D721Med (cell line): ENCODE measurements at places on chromosomes 3 and 15.

GRCh38 chr15:97961067-97961954, 808 bp downstream of the ARRDC4 start:
- DNase-seq, result no peak

GRCh38 chr3:47056705-47057104, 77.2 kb downstream of the NBEAL2 start:
- no peak for DNase-seq

- no peak for DNase-seq
Measured at GRCh38 chr3:10299679-10300078, 6.9 kb upstream of the GHRL start.

GRCh38 chr3:117495620-117496019, 786.0 kb downstream of the TUSC7 start:
- no peak for DNase-seq

DNA sequence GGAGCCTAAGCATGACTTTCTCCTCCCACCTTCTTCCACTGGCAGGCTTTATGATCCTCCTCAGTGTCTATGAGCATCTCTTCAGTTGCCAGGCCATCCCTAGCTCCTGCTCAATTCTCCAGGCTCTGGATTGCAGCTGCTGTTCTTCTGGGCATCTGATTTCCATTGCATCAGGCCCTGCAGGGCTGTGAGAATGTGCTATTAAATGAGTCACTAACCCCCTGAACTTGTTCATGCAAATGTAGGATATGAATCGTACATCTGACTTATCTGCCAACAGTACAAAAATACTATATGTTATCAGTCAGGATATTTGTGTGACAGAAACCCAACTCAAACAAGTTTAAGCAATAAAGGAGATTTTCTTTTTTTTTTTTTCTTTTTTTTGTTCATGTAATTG, 11.9 kb downstream of the GPR176 start:
- no peak for DNase-seq

DNA sequence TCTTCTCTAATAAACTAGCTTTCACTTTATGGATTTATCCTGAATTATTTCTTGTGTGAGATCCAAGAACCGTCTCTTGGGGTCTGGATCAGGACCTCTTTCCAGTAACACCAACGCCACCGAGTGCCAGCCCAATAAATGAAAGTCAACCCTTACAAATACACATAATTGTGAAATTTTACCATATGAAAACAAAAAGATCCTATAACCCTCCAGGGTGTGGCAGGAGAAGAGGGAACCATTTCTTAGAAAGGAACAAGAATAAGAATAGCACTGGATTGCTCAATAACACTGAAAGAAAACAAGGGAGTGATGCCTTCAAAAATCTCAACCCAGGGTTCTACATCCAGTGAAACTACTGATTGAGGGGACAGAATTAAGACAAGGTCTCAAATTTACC, 51.6 kb upstream of the ACKR4 start:
- DNase-seq, result no peak

DNA sequence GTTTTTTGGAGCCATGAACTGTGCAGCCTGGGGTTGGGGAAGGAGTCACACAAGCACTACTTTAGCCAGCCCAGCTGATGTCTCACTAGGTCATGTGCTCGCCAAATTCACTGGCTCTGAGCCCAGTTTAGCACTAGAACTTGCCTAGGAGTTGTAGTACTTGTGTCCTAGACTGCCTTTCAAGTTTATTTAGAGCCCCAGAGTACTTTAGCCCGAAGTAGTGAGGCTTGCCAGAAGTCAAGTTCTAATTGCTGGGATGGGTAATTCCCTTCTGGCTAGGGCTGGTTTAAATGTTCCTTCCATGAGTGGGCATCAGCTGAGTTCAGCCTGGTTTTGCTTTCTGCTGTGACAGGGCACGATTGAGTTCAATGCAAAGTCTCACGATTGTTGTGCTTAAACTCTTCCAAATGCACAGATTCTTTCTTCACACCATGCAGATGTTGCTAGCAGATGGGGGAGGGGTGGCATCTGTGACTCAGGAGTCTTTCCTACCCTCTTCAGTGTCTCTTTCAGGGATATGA, 228.2 kb upstream of the ZPLD1 start:
- no peak for DNase-seq

GRCh38 chr3:38130631-38131065, 6.3 kb downstream of the ACAA1 start:
- DNase-seq, result no peak

DNA sequence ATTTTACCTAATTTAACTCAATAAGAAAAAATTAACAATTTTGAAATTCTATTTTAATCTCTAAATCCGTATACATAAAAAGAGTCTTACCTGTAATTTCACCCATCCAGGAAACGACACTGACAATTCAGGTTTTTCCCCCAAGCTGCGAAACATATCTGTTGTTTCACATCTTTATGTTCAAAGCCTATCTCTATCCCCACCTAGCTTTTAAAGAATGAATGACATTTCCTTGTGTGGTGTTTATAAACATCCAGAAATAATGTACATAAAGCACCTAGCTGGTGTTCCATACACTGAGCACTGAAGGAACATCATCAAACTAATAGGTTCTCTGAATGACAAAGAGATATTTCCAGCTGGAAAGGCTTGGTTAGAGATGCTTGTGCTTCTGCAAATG, 867.8 kb downstream of the SQOR start:
- no peak for DNase-seq

GRCh38 chr3:180855364-180855763, 57.1 kb upstream of the FXR1 start:
- no peak for DNase-seq

DNA sequence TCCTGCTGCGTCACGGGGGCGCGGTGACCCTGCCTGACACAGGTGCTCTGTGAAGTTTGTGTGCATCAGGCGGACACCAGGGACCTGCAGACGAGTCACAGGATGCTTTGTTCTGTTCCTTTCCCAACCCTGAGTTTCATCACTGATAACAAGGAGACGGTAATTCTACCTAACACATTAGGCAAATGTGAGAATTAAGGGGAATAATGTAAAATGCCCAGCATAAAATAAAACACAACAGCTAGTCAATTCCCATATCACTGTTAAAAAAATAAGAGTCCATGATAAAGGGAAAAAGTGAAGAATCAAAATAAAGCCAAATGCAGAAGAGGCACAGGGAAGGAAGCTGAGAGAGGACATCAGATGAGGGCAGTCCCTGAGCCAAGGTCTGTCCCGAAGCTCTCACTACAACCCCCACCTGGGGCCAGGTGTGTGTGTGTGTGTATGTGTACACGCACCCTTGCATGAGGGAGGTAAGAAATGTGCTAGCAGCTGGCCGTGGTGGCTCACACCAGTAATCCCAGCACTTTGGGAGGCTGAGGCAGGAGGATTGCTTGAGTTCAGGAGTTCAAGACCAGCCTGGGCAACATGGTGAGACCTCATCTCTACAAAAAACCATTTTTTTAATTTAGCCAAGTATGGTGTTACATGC, 27.5 kb downstream of the PLA2G4D start:
- DNase-seq, result no peak

DNA sequence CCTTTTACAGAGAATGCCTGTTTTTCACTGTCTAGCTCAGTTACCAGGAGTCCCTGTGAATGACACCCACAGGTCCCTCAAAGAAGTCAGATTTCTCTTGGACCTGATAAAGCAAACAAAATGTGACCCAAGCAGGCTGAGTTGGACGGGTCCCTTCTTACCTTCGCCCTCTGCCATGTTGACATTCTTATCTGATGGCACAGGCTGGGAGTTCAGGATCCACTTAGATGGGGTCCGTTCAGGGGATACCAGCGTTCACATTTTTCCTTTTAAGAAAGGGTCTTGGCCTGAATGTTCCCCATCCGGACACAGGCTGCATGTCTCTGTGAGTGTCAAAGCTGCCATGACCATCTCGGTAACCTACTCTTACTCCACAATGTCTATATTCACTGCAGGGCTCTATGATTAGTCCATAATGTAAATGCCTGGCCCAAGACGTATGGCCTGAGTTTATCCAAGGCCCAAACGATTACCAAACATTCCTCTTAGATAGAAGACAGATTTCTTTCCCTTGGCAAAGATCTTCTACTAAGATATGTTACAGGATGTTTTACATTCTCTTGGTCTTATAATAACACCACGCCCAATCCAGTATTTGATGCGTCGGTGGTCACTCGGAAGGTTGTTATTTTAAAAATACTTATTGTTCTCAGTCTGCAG, 179.1 kb downstream of the THSD4 start:
- DNase-seq, result no peak

DNA sequence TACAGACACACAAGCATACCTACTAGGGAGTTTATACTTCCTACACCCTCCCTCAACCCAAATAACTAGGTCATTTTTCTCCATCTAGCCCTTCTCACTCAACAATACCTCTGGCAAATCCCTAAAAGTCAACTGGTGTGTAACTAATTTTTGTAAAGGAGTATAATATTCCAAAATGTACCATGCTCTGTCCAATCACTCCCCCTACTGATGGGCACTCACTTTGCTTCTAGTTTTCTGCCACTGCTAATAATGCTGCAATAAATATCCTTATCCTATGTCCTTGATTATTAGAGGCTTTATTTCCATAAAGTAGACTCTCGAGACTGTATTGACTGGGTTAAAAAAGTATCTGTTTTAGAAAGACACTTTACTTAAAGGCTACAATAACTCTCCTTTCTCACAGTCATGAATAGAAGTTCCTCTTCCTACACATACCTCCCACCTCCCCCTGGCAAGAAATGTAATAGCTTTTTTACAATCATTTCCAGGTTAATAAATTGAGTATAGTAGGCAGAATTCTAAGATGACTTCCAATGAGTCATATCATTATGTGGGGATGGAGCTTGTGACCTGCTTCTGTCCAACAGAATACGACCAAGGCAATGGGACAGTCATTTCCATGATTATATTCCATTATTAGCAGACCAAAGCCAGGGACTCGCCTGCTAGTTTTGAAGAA, 30.0 kb downstream of the SHQ1 start:
- no peak for DNase-seq

DNA sequence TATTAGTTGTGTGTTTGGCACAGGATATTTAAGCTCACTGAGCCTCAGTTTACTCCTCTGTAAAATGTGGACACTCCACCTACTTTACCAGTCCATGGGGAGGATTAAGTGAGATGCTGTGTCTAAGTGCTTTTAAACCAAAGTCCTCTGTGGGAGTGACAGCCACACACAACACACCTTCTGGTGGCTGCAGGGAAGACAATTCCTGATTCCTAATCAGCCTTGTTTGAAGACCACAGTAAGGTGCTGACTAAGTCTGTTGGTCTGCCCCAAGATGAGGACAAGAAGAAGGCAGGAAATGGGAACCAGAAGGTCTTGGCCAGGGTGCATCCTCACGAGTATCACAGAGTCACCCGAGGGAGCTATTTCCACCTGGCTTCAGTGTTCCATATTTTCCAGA, 52.3 kb downstream of the EPHB1 start:
- no peak for DNase-seq

DNA sequence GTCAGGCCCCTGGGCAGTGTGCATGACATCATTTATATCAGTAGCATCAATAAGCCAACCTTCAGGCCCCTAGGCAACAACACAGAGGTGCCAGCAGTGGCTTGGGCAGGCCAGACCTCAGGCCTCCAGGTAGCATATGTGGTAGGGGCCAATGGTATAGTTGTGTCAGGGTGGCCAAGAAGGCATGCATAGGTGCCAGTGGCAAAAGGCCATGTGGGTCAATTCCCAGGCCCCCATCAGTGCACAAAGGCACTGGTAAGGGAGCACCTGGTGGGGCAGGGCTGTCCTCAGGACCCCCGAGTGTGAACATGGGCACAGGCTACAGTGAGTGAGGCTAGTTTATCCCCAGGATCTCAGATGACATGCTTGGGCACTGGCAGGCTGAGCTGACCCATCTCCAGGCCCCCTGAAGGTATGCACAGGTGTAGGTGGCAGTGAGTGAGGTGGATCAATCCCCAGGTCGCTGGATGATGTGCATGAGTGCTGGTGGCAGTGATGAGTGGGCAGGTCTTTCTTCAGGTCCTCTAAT, 244.1 kb upstream of the ZNF385D start:
- DNase-seq, result no peak

DNA sequence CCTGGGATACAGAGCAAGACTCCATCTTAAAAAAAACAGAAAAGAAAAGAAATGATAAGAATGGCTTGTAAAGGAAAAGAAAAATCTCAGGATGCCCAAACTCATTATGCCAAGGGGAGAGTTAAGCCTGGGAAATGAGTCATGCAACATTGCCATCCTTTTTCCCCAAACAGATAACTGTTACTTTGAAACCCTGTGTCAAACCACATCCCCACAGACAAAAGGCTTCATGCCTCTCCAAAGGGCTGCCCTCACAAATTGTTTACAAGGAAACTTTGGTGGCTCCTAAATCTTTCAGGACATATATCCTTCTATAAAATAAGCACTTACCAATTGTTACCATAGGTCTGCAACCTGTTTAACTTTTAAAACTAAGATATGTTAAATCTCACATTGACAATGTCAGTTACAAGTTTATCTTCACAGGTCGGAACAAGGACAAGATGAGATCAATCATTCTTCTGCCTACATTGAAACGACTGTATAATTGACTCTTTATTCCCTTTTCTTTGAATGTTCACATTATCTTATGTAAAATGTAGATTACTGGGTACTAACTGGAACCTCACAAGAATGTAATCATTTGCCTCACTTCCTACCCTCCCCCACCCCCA, 18.6 kb upstream of the SENP7 start:
- DNase-seq, result no peak

- DNase-seq, result no peak
Measured at GRCh38 chr3:196140224-196140623, 58.3 kb upstream of the TFRC start.

DNA sequence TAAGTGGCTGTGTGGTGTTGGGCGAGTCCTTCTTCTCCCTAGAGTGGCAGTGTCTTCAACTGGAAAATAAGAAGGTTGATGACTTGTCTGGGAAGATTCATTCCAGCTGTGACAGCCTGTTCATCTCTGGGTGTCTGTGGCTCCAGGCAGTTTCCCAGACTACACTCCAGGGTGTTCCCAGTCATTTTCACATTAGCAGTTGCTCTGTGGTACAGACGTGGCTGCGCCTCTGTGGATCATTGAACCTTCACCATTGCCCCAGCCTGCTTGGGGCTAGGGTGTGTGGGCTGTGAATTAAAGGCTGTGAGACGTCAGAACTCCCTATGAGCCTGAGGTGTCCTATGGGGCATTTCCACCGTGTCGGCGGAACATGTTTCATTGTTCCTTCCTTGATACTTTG, 239.6 kb upstream of the NR2E3 start:
- no peak for DNase-seq

DNA sequence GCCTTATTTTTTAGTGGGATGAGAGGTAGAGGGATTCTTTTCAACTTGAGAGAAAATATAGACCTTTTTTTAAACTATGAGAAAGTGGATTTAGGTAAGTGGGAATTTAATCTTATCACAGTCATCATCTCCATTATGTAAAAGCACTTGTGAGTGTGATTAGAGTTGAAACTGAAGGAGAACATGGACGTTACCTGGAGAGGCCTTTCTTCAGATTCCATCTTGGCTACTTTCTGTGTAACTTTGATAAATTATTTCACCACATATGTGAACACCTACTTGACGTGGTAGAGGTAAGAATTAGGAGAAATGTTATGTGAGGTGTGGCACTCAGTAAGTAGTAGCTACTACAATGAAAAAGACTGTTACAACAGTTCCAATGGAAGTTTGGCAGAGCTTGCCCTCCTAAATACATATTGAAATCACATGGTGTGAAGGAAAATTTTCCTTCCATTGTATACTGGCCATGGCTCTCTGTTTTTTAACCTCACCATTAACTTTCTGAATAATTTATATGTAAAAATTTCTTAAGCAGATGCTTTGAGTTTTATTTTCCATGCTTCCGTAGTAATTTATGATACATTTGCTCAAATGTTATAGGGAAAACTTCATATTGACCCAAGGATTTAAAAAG, 193.3 kb downstream of the FNDC3B start:
- no peak for DNase-seq
